ENCODE measurements at places on chromosomes 2 and 18. TPM values are rescaled to one million over a fixed set of nuclear protein-coding genes. Genes with fewer than 3 reads are reported as not detected.

Gene CROCC2
- not detected for total RNA-seq

Gene GPR155
- 156 TPM for total RNA-seq

Gene PHOSPHO2
- total RNA-seq, result 2.1 TPM

Gene RAD51AP2
- total RNA-seq, result under 0.01 TPM

Gene DYNAP
- total RNA-seq, result not detected

Gene ZNF521
- total RNA-seq, result 10.6 TPM

Gene PPP1R1C
- total RNA-seq, result 2.0 TPM

Gene IL1R2
- 0.26 TPM for total RNA-seq

Gene LIMS3
- 4.5 TPM for total RNA-seq

GRCh38 chr2:86038291-86039081 lies 67.2 kb downstream of the POLR1A start:
- peak; percentile 83 for DNase-seq

DNA sequence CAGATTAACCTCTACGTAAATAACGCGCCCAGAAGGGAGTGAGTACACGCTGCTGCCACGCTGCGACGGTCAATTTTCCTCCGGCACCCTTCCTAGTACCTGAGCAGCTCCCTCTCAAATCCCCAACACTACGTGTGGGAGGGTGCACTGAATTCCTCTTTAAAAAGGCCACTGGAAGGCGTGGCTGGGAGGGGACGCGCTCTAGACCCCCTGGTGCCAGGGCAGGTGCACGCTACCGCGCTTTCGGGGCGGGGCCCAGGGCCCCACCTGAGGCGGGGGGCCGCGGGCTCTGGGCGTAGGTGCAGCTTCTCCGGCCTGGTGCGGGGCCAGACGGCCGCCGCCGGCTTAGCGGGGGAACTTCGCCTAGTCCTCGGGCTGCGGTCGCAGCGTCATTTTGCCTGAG lies 668 bp upstream of the ANKRD12 start:
- no peak for DNase-seq

- DNase-seq, result peak; percentile 34
Observed at GRCh38 chr2:38113981-38114708, 38.2 kb upstream of the CYP1B1 start.

- DNase-seq, result no peak
Observed at GRCh38 chr2:127342101-127342500, 45.7 kb downstream of the MAP3K2 start.

DNA sequence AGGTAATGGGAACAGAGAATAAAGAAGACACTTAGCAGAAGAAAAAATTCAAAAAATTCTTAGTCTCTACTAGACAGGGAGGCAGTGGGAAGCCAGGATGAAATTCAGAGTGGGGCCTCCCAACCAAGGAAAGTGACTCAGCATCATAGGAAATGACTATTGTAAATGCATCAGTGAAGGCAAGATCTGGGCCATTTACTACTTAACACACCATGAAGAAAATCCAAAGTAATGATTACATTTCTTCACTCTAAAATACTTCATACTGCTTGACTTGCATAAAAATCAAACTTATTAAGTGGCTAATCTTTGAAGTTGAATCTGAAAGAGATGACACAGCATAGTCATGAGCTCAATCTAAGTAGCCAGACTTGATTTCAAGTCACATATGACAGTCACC lies 405.8 kb upstream of the SLC39A10 start:
- DNase-seq, result no peak

GRCh38 chr2:194815475-194815874 lies 841.6 kb upstream of the SLC39A10 start:
- DNase-seq, result peak; percentile 32

DNA sequence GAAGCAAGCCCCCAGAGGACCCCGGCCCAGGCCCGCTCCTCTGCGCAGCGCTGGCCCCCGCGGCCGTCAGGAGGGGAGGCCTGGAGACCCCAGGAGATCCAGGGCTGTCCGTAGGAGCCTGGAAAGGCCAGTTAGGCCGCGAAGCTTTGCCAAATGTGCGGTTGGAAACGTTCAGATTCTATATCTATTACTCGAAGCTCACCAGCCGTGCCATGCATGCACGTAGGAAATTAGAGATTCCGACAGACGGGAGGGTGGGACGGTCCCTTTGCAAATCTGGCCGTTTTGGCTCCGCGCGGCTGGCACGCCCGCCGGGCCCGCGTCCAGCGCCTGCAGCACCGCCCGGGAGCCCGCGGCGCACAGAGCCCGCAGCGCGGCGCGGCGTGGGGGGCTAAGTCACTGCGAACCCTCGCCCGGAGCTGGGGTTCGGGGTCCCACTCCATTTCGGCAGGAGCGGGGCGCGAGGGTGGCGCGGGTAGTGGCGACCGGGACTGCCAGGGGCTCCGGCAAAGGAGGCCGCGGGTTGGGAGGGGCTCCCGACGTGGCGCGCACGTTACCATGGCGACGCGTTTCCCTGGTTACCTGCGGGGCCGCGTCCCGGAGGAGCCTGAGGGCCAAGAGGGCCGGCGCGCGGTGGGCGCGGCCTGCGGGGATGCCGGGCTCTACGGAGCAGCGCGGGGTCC lies 488.6 kb upstream of the SMIM21 start:
- no peak for DNase-seq

- DNase-seq, result no peak
Observed at GRCh38 chr2:85134255-85134895, 1.2 kb downstream of the TCF7L1 start.

GRCh38 chr2:238042090-238042489 lies 18.7 kb upstream of the SCLY start:
- DNase-seq, result no peak

DNA sequence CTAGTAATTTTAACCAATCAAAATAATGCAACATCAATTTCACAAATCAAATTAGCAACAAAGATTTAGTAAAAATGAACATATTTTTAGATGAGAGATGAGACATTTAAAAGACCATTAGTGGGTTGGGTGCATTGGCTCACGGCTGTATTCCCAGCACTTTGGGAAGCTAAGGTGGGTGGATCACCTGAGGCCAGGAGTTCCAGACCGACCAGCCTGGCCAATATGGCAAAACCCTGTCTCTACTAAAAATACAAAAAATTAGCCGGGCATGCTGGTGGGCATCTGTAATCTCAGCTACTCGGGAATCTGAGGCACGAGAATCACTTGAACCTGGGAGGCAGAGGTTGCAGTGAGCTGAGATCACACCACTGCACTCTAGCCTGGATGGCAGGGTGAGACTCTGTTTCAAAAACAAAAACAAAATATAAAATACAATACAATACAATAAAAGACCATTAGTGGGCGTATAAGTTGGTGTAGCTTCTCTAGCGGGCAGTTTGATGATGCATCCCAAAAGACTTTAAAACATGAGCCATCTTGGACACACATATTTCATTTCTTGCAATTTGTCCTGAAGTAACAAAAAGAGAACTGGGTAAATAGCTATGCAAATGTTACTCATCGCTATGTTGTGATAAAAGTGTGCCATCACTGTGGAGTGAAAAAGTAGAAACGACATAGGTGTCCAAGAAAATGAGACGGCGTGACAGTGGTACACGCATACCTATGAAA lies 101.8 kb downstream of the COL6A3 start:
- DNase-seq, result peak; percentile 53

GRCh38 chr18:24567199-24567598 lies 106.8 kb downstream of the HRH4 start:
- DNase-seq, result no peak

GRCh38 chr18:46756559-46757201 lies at the start of gene ST8SIA5:
ST8SIA5 (minus strand) TSS chr18:46757053; CDS start chr18:46756508, 545 bp downstream.
- peak; percentile 39 for DNase-seq

DNA sequence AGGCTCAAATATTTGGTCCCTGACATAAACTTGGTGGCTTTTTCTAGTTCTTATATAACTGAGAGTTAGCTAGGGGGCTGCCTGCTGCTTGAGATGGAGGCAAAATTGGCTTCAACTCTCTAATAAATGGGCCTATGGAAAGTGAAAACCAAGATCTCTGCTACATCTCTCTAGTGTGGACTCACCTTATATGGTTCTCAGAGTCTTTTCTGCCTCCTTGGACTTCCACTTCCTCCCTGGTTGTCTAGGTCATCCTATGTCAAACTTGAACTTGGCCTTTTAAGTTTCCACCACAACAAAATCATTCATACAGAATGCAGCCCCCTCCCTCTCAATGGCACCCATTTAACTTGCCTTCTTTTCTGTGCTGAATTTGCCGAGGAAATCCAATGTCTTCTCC lies 23.9 kb upstream of the ARHGAP25 start:
- DNase-seq, result no peak

- no peak for DNase-seq
Observed at GRCh38 chr2:19045151-19045550, 313.3 kb downstream of the OSR1 start.

DNA sequence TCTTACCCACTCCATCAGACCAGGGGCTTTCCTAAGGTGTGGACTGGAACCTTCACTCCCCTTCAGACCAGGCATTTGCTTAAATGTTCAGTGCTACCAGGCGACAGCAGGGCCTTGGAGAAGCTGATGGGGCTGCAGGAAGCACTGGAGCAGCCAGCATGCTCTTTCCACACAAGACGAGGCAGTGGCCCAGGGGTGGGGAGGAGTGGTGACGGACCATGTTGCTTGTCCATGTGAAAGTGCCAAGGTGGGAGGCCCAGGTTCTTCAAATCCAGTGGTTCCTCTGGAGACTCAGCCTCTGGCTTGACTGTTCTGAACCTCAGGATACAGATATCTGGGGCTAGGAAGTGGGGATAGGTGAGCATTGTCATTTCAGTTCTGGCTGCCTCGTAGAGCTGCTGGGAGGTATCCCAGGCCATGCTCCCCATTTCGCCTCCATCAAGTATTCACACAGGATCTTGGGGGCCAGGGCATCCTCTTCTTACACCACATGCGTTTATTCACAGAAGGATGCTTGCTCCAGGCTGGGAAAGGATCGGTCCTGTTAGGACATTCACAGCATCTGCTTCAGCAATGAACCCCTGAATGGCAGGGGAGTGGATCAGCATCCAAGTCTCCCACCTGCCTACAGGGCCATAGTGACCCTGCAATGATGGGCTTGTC lies 62.2 kb downstream of the SFXN5 start:
- no peak for DNase-seq

GRCh38 chr2:57850415-57851130 lies 196.0 kb upstream of the VRK2 start:
- DNase-seq, result no peak

- DNase-seq, result no peak
Observed at GRCh38 chr2:207619764-207620203, 5.4 kb downstream of the METTL21A start.

GRCh38 chr2:194619366-194619765 lies 1037.7 kb upstream of the SLC39A10 start:
- DNase-seq, result peak; percentile 3

DNA sequence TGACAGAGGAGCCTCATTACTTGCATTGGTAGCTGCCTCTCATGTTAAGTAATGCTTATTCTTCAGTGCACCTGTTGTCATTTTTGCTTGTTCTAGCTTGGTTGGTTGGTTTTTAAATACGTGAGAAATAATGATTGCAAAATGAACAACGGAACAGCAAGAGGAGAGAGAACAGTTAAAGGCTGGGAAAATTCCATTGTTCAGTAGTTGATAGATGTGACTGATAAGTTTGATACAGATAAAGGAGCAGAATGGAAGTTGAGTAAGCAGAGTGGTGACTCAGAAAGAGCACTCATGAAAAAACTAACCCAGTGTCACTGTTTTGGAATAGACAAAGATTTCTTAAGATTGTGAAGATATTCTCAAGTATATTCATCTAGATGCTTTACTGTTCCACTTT lies 50.5 kb downstream of the MTA3 start:
- peak; percentile 47 for DNase-seq

DNA sequence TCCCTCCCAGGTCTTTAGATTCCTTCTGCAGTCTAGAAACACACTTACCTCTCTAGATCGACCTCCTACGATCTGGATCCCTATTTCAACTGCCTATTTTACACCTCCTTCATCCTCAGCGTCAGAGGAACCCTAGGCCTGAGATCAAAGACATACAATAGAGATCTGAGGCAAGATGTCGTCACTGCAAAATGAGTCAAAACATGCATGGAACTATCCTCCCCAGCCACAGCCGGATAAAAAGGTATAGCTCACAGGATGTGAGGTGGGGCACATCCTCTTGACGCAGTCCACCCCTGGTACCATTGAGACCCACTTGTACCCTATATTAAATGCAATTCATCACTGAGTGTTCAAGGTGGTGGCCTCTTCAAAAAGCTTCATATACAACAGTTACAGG lies 63.7 kb upstream of the DNAJC10 start:
- no peak for DNase-seq

- no peak for DNase-seq
Observed at GRCh38 chr2:46032161-46032813, 264.9 kb upstream of the EPAS1 start.
